ENCODE measurements at places on chromosomes 3 and 15.

DNA sequence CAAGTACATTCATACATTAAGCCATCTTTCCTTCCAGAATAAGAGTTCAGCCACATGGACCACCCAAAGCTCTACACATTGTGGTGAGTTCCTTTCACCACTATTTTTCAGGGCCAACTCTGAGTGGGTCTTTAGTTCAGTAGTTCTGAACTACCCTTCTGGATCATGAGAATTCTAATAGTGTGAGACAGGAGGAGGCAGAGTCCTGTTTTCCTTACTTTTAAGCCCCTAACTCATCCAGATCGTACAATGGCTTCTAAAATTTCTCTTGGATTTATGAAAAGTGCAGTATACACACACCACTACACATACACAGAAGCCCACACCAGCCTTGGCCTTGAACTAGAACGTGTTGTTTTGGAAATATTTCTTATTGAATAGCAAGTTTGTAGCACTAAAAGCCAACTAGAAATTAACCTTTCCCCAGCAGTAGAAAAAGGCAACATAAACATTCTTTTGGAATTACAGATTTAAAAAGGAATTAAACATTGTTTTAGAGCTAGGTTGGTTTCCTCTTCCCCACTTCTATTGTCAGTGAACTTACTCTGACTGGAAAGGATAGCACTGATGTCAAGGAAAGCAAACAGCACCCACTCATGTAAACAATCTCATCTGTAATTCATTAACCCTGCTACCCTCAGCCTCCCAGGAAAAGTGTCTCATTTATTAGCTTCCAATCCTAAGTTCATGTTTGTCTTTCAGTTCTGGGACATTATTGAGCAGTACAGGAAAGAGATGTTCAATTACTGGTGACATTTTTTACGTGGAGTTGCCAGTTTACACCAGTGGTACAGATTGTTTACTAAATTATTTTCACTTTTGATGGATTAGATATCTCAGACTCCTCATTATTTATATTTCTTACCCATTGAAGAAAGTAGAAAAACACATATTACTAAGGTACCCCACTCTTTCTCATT lies 95.7 kb upstream of the AGTR1 start:
- DNase-seq = no peak

DNA sequence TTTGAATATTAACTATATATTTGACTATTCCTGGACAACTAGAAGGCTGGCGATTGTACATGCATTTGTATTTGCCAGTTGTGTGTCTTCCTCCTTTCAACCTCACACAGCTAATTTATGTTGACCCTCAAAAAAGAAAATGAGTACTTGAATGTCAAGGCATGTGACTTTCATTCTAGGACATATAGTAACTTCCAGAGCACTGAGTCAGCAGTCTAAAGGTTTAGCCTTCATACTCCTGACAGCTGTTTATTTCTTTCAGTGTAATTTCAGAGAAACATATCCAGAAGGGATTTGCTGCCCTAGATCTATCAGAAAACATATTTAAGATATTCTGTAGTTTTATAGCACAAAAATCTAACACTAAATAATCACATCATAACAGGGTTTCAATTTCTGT lies 74.6 kb upstream of the GOLGA8J start:
- no peak for DNase-seq

GRCh38 chr15:100385300-100386050 lies 43.7 kb upstream of the ADAMTS17 start:
- DNase-seq = no peak

- no peak for DNase-seq
Observed at GRCh38 chr3:56075089-56075488, 393.2 kb downstream of the ERC2 start.

DNA sequence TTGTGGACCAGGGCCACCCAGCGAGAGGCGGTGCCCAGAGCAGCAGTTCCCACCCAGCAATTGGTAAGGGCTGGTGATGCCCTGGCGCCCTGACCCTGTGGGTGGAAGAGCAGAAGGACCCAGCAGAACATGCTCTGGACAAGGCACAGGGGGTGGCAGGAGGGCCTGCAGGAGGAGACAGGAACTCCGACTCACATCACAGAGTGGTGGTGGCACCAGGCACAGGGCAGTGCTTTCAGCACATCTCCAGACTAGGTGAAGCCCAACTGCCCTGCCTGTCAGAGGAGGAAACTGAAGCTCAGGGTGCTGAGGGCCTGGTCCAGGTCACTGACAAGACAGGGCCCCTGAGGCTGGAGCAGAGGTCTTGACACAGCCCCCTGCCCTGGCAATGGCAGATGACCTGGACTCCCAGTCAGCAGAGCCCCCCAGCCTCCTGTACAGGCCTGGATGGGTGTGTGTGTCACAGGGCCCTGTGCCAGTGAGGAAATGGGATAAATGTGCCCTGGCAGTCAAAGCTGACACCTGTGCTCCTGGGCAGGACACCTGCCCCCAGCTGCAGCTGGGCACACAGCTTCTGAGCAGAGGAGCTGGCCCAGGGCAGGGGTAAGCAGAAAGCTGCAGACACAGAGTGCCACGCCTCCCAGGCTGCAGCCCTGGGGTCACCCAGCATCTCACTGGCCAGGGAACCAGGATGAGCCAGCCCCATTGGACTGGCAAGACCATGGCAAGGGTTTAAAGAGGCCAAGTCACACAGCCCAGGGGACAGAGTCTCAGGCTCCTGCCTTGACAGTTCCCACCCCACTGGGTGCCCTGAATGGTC lies 11.4 kb downstream of the KLF15 start:
- DNase-seq = no peak

- DNase-seq = no peak
Observed at GRCh38 chr3:37820286-37820685, 41.4 kb upstream of the CTDSPL start.

DNA sequence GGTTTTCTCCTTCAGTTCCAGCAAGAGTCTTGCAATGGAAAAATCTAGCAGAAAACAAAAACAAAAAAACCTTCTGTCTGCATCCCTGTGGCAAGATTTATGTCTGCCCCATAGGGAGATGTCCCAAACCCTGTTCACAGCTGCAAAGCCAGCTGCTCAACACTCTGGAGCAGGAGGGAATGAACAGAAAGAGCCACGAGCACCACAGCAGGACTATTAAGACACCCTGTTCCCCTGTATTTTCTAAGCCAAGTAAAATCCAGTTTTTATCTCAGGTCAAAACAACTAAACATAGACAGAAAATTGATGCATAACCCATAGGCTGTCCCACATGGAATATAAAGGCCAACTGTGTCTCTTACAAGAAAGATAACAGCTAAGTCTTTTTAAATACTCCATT lies 357.9 kb downstream of the LSAMP start:
- DNase-seq = no peak

DNA sequence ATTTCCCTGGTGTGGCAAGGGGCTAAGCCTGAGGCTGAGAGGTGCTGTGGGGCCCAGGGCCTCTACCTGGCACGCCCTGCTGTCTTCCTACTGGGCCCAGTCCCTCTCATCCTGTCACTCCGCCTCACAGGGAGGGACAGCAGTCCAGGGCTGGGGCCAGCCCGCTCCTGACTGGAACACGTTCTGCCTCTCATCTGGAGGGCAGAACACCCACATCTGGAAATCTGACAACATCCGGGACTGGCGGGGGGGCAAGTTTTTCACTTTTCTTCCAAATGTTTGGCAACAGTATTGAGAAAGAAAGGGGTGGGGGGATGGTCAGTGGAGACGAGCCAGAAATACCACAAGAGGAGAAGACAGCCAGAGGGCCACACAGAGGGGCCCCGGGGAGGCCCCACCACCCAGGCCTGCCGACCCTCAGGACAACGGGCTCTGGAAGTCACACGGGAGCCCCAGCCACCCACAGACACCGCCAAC lies 1.8 kb upstream of the MYL3 start:
- DNase-seq = no peak

DNA sequence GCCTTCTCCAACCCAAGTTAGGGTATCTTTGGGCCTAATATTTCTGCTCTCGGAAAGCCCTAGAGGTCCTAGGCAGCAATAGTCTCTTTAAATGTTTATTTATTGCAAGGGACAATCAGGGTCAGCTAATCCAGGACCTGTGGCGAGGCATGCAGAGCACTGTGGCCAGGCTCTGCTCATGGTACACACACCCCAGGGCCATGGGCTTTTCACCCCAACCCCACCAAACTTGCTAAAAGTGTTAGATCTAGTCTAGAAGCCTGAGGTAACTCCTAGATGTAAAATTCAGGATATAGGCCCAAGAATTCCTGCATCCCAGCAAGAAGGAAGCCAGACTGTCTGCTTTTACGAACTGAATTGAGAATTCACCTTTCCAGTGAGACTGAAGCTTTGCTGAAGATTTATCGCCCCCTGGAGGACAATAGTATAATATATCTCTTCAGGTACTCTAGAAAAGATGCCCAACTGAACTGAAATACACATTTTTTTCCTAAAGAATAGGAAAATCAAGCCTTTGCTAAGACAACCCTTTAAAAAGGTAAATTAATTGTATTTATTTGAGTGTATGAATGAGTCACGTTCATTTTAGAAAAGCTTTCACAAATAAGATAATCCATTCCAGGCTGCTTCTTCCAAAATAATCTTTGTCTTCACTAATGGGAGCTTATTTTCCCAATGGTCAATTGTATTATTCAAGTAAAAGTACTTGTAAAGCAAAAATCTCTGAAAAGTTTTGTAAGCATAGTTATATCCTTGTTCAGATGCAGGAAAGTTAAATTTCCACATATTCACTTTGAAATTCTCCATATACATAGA lies 89.8 kb downstream of the LRRC3B start:
- DNase-seq = no peak

GRCh38 chr3:53114412-53115074 lies 15.7 kb downstream of the RFT1 start:
- no peak for DNase-seq

DNA sequence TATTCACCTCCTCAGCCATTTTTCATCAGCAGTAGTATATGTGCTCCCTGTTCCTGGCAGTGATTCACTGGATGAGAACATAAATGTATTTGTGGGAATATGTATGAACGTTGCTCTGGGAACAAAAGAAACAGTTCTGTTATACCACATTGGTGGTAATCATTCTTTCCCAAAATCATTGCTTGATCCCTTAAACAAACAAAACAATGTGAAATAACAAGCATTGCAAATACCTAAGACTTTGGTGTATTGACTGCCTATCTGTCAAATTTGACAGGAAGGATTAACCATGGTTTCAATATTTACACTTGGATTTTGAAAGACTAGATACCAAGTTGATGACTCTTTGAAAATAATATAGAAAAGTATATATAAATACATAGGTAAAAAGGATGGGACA lies 284.1 kb downstream of the FHIT start:
- DNase-seq = no peak

GRCh38 chr15:72116731-72117485 lies 1.0 kb downstream of the MYO9A start:
- DNase-seq = no peak

DNA sequence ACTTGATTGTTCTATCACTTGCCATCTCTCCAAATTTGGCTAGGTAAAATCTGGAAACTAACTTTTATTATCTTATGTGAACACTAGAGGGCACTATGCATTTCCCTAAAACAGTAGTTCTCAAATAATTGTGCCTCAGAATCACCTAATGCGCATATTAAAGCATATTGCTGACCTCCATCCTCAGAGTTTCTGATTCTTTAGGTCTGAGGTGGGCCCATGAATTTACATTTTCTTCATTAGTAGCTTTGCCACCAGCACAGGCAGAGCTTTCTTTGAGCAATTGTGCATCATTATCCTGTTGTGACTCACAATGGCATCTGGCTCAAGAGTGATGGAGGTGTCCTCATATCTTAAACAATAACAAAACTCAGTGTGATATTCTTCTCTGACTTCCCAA lies 17.5 kb upstream of the BCHE start:
- no peak for DNase-seq

GRCh38 chr3:130925628-130926027 lies 31.7 kb downstream of the ATP2C1 start:
- DNase-seq = no peak

DNA sequence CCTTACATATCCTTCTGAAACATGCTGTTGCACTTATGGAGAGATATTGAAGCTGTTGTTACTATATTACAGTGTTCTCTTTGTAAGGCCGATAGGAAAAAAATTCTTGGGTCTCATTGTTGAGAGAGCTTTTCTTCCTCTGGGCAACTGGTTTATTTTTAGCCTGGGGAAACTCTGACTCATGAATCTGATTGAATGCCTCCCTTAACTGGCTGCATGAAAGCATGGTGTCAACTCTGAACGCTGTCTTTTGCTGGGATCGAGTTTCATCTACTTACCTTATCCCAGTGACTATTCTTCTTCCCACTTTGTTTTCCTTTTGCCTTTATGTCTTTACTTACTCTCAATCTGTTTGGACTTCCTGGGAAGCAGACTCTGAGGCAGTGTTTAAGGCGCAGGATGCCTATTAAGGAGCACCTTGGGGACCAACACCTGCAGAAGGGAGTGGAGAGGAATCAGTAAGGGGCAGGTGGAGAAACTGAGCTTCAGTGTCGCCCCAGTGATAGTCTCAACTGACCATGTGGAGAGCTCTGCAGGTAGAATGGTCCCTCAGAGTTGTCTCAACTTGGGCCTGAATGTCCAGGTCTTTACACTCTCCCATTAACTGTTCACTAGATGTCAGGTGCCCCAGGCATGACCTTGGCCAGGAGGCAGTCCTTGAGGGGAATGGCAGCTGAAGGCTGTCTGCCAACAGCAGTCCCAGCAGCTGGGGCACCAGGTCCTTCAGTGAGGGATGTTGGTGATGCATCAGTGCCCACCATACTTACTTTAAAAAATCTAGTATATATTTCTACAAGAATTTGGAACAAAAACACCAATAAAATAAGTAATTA lies 88.9 kb upstream of the CCNL1 start:
- DNase-seq = no peak

- DNase-seq = no peak
Observed at GRCh38 chr3:58535531-58536500, 1.2 kb downstream of the ACOX2 start.

DNA sequence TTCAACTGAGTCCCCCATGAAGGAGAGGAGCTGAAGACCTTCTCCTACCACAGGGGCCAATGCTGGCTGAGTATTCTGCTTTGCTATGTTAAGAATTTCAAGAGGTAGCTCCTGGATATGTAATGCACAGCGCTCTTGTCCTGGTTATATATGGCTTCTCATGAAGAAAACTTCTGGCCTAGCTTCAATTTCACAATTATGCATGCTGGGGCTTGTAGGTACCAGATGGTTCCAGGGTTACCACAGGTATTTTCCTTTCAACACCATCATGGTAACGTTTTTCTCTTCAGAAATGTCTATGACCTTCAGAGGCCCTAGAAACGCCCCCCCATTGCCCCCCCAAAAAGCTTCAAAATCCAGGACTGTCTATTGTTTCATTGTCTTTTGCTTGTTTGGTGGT lies 311.7 kb upstream of the ICE2 start:
- DNase-seq = no peak

GRCh38 chr3:193874997-193875593 lies 260.9 kb upstream of the HES1 start:
- no peak for DNase-seq

DNA sequence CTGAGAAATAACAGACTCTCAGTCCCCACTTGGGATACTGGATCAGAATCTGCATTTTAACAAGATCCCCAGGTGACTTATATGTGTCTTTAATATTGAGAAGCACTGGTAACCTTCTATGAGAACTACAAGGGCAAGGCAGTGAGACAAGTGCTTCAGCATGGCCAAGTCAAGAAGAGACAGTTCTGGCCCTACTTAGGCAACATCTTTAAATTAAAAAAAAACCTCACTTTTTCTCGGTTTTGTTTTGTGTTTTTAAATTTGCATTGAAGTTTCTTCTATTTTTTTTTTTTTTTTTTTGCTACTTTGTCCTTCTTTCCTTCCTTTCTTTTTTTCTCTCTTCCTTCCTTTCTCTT lies 42.5 kb upstream of the SPTSSB start:
- no peak for DNase-seq

All from stimulated activated effector memory CD8-positive, alpha-beta T cell treated with anti-CD3 and anti-CD28 coated beads, Interleukin-12 subunit alpha, Interleukin-12 subunit beta, amount 100 ng/mL, for 72 hours (primary cell).